ENCODE measurements at places on chromosomes 11 and 22.

- no peak for DNase-seq
Observed at GRCh38 chr11:2827256-2827655, 58.3 kb downstream of the CDKN1C start.

GRCh38 chr11:83057721-83058120, 14.0 kb downstream of the RAB30 start:
- no peak for DNase-seq

GRCh38 chr11:2366276-2366675, 10.8 kb upstream of the CD81 start:
- no peak for DNase-seq

GRCh38 chr11:35823742-35824298, 120.0 kb upstream of the LDLRAD3 start:
- DNase-seq, result no peak

GRCh38 chr11:69435161-69435986, 46.1 kb upstream of the LINC01488 start:
- no peak for DNase-seq

DNA sequence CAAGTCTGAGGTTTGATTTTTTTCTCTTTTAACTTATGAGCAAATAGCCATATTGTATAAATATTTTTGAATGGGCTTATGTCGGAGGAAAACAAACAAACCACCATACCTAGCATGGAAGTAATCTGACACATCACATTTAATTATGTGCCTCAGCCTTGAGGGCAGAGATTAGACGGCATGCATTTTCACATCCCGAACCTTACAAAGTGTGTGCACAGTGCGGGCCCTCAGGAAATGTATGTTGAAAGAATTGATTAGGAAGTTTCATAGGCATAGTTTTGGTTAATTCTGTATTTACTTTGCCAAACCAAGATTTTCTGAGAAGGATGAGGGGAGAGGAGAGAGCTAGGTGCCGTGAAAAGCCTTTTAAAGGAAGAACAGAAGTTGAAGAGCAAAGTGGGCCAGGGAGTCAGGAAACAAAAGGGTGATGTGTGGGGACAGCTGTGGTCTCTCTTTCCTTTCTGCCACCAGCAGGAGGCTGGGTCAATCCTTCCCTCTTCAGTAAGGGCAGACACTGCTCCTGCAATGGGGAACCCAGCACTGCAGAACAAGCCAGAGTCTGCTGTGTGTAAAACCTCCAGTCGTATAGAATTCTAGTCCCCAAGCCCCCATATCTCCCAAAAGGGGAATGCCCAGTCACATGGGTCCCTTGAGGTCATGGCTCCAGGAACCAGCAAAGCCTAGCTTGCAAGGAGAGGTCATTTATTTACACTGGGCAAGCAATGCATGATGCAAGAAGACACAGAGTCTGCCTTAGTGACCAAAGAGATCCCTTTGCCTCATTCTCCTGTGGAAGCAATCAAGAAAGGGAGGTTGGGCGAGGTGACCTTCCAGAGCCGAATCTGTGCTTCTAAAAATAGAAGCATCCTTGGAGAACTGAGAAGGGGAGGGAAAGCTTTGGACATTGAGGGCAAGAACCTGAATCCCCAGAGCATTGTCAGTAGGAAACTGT, 71.1 kb upstream of the OLFML1 start:
- no peak for DNase-seq

GRCh38 chr22:38335077-38335476, 17.8 kb upstream of the CSNK1E start:
- no peak for DNase-seq
